ENCODE measurements at places on chromosomes 6 and 20.
A peak's percentile ranks its signal among the peaks of the same experiment; 100 is the strongest.

DNA sequence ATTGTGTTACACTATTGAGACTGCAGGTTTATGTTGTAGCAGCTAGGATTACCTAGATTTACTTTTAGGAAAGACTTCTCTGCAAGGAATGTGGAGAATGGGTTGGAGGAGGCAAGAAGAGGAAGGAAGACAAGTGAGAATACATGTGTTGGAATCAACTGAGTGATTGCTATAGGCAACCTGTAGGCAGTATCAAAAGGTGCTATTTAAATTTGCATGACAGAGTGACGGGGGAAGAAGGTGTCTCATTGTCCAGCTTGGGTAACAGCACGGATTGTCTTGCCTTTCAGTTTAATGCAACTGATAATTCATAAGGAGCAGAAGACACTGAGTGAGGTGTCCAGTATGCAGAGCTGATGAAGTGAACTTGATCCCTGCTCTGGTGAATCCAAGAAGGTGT, 19.4 kb downstream of the SERPINB9 start:
- no peak for DNase-seq

GRCh38 chr6:151236668-151237401, 2.9 kb upstream of the AKAP12 start:
- no peak for DNase-seq

DNA sequence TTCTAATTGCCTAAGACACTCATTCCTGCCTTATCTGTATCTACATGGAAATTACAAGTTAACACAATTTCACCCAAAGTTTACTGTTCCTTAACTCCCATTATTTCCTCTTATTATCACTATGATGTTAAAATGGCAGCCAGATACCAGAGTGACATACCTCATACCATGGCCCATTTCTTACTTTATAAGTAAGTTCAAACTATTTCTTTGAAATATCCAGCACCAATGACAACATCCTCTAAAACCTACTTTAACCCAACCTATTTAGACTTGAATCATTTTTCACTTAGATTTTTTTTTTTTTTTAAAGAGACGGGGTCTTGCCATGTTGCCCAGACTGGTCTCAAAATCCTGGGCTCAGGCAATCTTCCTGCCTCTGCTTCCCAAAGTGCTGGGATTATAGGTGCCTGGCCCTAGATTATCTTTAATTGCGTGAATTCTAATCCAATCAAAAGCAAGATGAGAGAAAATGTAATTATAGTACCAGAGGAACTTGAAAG, 10.0 kb downstream of the REV3L start:
- DNase-seq: no peak

DNA sequence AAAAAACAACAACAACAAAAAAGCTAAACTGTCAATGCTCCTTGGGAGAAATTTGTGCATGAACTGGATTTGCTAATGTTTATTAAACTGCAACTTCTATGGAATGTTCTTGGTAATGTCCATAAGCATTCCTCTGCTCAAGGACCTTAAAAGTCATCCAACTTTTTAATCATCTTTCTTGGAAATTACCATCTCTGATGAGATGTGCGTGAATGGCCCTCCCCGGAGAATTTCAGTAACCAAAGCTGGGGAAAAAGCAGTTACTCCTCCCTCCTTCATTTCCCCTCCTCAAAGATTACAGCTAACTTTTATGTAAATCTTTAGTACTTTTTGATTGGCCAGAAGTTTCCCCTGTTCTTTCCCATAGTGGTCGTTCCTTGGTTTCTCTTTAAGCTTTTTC, 5.2 kb downstream of the TBCC start:
- no peak for DNase-seq

GRCh38 chr6:89082486-89082891, 1.9 kb downstream of the PNRC1 start:
- peak; percentile 11 for DNase-seq

DNA sequence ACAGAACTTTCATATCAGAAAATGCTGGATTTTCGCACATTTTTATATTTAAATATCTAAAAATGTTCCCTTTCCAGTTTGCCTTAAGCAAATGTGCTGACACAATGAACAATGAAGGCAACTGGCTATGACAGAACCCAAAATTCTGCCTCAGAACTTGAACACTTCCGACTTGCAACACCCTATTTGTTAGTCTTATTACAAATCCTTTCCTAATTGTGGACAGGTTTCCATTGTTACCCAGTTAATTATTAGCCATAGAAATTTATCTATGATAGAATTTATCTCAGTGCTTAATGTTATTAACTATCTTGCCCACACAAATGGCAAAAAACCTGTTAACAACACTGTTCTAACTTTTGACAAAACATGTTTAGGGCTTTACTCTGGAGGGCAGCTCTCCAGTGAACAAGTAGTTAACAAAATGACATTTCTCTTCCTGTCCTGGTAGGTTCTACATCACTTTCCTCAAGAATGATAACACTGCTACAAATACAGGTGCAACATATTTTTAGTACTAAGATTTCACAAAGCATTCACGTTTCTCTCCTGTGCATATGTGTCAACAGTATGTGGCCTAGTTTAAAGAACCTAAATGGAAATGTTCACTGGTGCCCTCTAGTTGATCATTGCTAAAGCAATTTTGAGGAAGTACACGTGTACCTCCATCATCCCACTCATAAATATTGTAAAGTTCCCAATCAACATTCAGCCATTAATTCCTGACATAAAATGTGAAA, 58.4 kb downstream of the HIVEP2 start:
- DNase-seq: peak; percentile 48

DNA sequence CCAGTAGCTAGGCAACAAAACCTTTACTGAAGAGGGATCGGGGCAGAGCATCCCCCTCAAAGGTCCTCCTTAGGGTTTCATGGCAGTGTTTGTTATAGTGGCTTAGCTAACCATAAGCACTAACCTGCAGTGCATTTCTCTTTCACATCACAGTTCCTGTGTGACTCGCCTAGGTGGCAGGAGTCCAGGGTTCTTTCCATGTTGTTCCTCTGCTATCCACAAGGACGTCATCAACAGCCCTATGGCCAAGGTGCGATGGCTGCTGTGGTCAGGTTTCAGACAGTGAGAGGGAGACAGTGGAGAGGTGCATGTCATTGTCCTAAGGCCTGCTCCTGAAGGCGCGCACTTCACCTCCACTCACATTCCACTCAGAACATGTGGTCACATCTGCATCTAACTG, 38.8 kb upstream of the FOXA2 start:
- DNase-seq: no peak

- DNase-seq: no peak
Measured at GRCh38 chr6:55958790-55959189, 83.4 kb upstream of the BMP5 start.

DNA sequence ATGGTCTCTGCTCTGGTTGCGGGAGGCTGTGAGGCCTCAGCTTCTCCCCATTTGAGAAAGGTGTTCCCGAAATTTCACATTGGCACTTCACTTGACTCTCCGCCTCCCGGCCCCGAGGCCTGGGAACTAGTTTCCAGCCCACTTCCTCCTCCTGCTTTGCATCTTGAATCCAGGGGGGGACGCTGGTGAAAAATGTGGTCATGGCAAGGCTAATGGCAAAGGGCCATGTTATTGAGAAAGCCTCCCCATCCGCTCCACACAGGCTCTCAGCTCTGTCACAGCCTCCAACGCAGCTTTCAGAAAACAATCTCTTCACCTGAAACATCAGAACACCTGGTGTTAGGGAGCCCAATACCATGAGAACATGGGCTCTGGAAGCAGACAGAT, 5.6 kb downstream of the PLAGL2 start:
- peak; percentile 15 for DNase-seq

DNA sequence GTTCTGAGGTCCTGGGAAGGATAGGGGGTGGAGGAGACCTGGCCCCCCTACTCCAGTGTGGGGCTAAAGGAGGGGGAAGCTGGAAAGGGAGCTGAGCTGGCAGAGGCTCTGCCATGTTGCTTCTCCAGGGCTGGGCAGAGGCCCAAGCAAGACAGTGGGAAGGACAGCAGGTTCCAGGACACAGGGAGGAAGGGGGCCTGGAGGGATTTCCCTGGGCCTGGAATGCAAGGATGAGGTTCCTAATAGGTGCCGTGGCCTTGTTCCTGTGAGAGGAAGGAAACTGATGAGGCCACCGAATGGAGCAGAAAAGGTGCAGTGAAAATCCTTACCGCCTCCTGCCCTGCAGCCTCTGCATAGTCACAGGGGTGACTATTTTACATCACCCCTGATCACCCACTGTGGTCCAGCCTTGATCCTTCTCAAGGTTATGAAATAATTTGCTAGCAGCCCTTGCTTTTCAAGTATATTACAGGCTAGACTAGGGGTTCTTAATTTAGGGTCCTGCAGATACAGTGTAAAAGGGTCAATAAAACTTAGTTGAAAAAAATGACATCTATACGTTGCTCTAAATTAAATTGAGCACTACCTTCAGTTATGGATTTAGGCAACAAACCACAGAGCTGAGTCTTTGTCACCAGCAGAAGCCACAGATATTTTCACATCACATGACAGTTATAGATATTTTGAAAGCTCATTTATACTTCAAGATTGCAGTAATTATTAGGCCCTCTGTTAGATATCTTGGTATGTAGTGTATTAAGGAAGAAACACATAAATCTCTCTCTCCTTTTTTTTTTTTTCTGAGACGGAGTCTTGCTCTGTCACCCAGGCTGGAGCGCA, 45.7 kb upstream of the RNF24 start:
- peak; percentile 36 for DNase-seq

GRCh38 chr6:109660526-109661320, 30.3 kb downstream of the AK9 start:
- DNase-seq: no peak

GRCh38 chr6:89275900-89276299, 39.2 kb downstream of the GABRR2 start:
- no peak for DNase-seq

GRCh38 chr6:106959985-106960384, 14.5 kb downstream of the CD24 start:
- no peak for DNase-seq

GRCh38 chr6:16694781-16695578, 66.3 kb downstream of the ATXN1 start:
- peak; percentile 84 for DNase-seq

DNA sequence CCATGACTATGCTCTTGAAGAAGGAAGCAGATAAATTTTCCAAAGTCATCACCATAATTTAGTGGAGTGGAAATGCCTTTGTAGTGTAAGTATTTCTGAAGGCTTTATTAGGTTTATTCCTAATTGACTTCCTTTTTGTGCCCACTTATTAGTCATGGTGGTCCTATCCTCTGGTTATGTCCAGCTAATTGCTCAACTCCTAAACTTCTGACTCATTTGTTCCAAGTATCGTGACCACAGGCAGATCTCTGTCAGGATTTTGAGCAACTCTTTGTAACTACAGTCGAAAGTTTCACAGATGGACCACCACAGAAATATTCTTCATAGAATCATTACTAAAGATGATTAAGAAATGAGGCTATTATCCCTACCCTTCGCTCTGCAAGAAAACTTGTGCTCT, 315.6 kb upstream of the PTCHD4 start:
- no peak for DNase-seq

GRCh38 chr6:145017516-145017915, 717.8 kb downstream of the EPM2A start:
- no peak for DNase-seq

GRCh38 chr20:40233406-40233805, 455.6 kb downstream of the MAFB start:
- DNase-seq: no peak

DNA sequence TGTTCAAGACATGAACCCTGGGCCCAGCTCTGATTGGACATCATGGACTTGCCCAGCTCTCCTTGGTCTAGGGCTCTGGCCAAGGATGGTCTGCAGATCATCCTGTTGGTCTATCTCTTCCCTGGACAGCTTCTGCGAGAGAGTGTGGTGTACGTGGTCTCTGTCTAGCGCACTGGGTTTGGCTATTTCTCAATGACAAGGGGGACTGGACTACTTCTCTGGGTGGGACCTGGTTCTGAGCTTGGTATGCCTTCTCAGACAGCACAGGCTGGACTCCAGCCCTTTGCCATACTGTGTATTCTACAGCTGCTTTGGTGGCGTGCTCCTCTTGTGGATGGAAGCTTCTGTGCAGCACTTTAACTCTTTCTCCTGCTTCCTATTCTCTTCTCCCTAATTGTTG, 8.5 kb upstream of the RAET1E start:
- DNase-seq: no peak

DNA sequence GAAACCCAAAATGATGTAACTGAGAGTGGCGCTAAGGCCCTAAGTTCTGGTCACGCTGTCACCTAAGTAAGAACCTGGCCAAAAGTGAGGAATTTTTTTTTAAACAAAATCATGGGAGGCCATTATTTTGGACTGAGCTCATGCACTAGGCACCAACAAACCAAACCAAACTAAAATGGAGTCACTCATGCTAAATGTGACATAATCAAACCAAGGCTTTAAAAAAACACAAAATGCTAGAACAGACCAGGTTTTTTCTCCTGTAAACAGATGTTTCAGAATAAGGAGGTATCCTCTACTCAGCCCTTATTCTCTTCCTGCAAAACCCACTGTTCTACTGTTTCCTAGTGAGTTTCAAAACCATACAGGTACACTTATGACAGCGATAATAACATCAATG, 1.1 kb upstream of the C6orf89 start:
- DNase-seq: no peak

DNA sequence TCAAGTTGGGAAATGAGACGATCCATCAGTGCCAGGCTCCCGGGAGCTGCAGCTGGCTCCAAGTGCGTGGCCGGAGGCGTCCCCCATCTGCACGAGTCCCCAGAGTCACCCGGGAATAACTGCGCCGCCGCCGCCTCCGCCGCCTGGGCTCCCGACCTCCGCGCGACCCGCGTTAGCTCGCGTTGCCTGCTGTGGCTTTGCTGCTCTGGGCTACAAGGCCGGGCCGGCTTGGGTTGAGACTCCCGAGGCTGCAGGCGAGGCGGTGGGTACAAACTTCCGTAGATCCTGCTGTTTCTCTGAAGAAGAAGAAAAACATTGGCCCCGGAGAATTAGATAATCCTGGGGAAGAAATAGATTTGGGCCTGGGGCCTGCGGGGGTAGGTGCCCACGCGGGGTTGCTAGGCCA, 7.4 kb upstream of the LAMP5 start:
- DNase-seq: no peak

DNA sequence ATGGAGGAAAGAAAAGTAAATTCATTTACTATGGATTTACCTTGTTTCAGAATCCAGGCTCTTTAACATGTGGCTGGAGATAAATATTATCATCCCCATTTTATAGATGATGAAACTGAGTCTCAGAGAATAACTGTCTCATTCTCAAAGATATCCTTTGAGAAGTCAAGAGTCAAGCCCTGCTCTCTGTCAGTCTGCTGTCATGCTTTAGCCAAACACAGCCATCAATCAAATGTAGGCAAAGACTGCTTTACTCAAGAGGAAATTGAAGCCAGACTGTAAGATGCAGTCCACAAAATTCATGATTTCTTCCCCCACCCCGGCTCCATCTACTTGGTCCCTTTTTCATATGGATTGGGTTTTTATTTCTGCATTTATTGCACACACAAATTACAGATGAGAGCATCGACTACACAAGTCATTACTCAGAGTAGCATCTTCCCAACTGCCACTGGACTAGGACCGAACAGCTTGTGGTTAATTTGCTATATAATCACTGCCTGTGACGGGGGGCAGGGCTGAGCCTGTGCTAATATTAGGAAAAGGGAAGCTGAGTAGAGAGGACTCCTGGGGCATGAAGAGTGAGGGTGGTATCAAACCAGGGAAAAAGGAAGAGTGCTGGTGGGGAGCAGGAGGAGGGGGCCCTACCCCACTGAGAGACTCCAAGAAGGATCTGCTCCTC, 102.7 kb upstream of the TOP1 start:
- peak; percentile 17 for DNase-seq

- no peak for DNase-seq
Measured at GRCh38 chr6:109865968-109866367, 112.1 kb upstream of the GPR6 start.

GRCh38 chr6:114783783-114784182, 441.0 kb upstream of the HS3ST5 start:
- DNase-seq: no peak

Data from inflammatory macrophage (primary cell).